Uterine smooth muscle cell (primary cell): ENCODE measurements at places on chromosomes 1 and 21. TPM values are rescaled to one million over a fixed set of nuclear protein-coding genes. Genes with fewer than 3 reads are reported as not detected.

ZNF593OS gene
- not detected in 2 replicates for total RNA-seq

PSMB4 gene
- 352 and 425 TPM in 2 replicates for total RNA-seq

SH2D1B gene
- under 0.01 TPM in 1 of 2 replicates, not detected in the other for total RNA-seq

LELP1 gene
- total RNA-seq, result not detected in 2 replicates

TNFSF4 gene
- total RNA-seq, result 0.66 and 1.9 TPM in 2 replicates

KRTAP21-2 gene
- not detected in 2 replicates for total RNA-seq

TCHHL1 gene
- not detected in 2 replicates for total RNA-seq

MAP1LC3C gene
- total RNA-seq, result 0.25 and 0.44 TPM in 2 replicates

ZBTB40 gene
- total RNA-seq, result 9.1 and 11.7 TPM in 2 replicates

PADI3 gene
- not detected in 2 replicates for total RNA-seq
